Eye (tissue), 1 donor: ENCODE measurements at places on chromosomes 4 and X.

DNA sequence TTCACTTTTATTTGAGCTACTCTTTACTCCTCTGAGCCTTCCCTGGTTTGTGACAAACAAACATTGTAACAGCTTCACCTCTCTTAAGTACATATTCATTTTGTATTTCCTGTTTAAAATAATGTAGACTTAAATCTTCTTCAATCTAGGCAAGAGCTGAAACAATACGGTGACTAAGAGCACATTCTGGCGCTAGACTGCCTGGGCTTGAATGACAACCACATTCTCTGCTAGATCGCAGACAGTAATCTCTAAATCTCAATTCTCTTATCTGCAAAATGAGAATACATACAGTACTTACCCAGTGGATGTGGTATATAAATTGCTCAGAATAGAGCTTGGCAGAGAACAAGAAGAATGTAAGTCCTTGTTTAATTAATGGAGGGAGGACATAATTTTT lies 144.8 kb downstream of the ARAP2 start:
- DNase-seq: no peak

- DNase-seq: no peak
Measured at GRCh38 chr4:123073650-123074049, 151.3 kb upstream of the NUDT6 start.

GRCh38 chrX:45889471-45889870 lies 655.8 kb downstream of the ZNF674 start:
- DNase-seq: no peak

DNA sequence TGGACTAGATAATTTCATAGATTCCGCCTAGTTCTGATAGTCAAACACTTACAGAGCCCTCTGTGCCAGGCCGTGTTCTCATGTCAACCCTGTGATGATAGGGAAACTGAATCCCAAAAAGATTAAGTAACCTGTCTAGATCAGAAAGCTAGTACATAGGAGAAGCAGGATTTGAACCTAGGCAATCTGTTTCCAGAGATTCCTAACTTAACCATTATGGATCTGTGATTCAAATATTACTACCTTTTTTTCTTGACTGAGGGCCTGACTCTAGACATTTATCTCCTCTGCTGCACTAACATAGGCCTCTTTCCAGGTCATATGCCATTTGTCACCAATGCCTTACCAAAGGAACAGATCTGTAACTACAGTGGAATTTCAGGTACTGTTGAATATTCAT lies 1.5 kb downstream of the ALAS2 start:
- no peak for DNase-seq

- DNase-seq: no peak
Measured at GRCh38 chr4:151797131-151797530, 36.3 kb upstream of the GATB start.

DNA sequence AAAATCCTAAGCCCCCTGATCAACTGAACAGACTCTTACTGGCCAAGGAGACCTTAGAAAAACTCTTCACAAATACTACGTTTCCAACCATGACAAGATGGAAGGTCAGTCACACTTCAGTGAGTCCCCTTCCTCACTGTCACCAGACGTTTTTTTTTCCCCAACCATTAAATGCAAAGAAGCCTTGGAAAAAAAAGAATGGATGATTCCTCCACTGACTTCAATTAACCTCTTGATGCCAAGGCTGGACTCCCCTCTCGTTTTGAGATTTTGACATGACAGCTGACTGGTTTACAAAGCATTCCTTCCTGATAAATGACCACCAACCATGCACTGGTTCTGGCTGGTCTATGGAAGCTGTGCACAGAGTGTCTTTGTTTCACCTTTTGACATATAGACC lies 73.2 kb downstream of the SLC34A2 start:
- DNase-seq: no peak

DNA sequence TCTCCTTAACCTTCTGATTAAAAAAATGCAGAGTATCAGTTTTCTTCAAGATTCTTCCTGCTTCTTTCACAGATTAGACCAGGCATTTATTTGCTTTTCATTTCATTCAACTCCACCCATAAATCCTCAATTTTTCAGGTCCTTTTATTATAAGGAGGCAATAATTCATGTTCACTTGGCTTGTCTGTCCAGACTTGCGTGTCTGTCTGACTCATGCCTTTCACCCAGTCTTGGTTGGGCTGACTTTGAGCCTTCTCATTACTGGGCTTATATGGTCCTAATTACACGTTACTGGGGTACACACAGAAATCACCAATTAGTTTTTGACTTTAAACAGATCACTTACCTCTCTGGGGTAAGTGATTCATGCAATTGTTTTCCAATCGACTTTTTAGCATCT lies 48.8 kb upstream of the GALNT7 start:
- DNase-seq: no peak

DNA sequence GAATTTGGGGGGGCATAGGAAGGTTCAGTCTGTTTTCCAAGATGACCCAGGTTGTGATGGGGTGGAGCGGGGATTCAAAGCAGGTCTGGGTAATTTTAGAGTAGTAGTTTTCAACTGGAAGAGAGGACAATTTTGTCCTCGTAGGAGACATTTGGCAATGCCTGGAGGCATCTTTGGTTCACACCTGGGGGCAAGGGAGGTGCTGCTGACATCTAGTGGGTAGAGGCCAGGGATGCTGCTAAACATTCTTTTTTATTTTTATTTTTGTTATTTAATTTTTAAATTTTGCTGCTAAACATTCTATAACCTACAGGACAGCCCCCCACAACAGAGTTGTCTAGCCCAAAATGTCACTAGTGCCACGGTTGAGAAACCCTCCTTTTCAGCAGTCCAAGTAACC lies 1.9 kb downstream of the RAB9A start:
- no peak for DNase-seq

GRCh38 chr4:54001668-54002365 lies 62.6 kb downstream of the CHIC2 start:
- DNase-seq: peak; percentile 29

- DNase-seq: no peak
Measured at GRCh38 chrX:73068467-73069364, 10.6 kb downstream of the PABPC1L2A start.

- no peak for DNase-seq
Measured at GRCh38 chrX:39125834-39126233, 324.6 kb downstream of the MID1IP1 start.

DNA sequence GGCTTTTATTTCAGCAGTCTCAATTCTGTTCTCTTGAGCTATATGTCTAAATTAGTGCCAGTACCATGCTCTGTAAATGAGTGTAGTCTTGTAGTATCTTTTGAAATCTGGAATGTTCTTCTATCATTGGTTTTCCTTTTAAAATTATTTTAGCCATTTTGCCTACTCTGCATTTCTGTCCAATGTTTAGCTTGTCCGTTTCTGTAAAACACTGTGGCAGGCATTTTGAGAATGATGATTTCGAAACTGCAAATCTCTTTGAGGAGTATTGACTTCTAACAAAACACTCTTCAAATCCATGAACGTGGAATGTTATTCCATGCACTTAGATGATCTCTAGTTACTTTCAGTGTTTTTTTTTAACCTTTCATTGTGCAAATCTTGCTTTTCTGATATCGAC lies 28.3 kb upstream of the PPP4R3C start:
- no peak for DNase-seq

DNA sequence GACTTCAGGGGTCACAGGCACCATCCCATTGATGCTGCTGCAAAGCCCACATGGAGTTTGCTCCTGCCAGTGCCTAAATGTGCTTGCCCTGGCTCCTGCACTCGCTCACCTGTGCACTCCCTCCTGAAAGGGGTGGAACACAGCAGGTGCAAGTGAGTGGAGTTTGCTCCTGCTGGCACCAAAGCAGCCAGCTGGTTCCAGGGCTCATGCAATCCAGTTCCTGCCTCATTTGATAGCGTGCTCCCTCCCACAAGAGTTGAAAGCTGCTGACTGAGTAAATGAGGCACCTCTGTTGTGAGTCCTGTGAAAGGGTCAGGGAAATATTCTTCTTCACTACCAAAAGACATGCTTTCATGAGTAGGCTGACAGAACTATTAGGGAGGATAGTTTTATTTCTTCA lies 30.5 kb downstream of the CXCL8 start:
- no peak for DNase-seq

DNA sequence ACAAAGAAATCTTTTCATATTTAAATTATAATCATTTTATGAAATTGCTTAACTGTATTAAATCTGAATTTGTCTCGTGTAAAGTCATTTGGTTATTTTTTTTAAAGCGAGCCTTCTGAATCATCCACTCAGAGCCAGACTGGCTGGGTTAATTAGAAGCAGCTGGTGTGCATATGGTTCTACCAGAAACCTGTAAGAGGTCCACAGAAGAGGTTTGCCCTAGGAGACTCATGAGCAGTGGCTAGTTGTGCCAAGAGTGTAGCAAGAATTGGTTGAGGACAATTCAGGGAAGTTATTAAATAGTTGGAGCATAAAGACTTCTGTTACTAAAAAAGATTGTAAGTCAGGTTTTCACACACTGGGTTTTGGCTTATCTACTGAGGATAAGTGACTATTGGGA lies 267.4 kb downstream of the IL1RAPL2 start:
- DNase-seq: no peak

DNA sequence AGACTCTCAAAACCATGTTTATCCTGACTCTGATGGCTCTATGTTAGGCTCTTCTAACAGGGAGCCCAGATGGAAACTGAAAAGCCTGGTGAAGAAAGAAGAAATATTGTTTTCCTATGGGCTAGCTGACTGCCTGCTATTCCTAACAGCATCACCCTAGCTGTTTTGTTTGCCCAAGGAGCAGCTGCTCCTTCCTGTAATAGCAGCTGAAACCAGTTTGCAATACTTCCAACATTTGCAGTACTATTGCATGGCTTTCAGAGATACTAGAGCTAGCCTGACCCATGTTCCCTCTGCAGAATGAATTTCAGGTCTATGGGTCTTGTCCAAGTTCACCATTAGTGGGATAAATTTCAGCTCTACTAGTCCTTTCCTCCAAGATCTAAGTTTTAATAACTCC lies 495.2 kb downstream of the INPP4B start:
- no peak for DNase-seq

DNA sequence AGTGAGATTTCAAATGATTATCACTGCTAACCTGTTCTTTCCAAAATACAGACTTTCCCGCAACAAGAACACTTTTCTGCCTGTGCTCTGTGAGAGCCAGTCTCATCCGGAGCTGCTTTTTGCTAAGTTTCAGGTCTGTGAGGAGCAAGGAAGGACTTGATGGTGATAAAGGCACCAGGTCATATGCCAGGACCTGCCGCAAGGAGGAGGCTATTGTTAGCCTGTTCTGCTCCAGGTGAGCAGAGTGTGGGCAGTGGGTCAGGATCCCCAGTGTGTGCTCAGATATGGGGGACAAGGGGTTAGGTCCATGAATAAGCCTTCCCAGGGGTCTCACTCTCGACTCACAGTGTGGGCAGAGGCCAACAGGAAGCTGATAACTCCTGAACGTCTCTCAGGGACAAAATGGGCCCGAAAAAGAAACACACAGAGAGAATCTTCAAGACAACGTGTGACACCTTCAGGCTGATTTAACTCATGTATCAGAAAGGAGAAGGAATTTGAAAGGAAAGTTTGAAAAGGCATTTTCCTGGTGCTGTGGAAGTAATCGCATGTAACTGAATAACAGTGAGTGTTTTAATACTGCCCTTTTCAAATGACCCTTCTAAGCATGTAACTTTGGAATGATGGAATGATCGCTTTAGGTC lies 57.7 kb upstream of the PDLIM3 start:
- DNase-seq: no peak

DNA sequence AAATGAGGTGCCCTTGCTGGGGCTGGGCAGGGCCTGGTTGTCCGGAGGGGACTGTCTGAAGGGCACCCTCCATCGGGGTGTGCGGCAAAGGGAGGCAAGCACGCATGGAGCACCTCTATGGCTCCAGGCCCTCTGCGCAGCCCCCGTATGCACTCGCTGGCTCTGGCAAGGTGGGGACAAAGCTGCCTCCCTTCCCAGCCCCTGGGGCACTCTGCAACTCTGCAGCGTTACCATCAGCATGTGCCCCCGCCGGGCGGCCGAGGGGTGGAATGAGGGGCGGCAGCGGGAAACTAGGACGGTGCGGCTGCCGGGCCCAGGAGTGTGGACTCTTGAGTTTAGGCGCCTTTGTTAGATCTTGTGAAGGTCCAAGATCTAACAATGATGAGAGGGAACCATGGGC lies 26.4 kb downstream of the TRMT44 start:
- no peak for DNase-seq

DNA sequence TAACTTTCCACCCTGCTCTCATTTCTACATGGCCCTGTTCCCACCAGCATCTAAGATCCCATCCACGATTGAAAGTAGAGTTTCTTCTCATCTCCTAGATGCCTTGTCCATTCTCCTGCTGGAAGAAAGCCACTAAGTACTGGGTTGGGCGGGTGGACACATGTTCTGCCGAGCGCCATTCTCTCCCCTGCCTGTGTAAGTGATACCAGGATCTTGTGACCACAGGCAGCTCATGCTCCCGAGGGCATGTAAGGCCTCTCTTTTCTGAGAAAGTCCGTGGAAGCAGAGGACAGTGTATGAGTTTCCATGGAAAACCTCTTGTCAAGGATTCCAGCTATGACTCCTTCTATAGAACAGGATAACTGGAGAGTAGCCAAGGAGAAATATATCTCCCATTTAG lies 3.3 kb upstream of the SLC25A4 start:
- no peak for DNase-seq

GRCh38 chr4:182107931-182108330 lies 135.3 kb upstream of the TENM3 start:
- DNase-seq: no peak

DNA sequence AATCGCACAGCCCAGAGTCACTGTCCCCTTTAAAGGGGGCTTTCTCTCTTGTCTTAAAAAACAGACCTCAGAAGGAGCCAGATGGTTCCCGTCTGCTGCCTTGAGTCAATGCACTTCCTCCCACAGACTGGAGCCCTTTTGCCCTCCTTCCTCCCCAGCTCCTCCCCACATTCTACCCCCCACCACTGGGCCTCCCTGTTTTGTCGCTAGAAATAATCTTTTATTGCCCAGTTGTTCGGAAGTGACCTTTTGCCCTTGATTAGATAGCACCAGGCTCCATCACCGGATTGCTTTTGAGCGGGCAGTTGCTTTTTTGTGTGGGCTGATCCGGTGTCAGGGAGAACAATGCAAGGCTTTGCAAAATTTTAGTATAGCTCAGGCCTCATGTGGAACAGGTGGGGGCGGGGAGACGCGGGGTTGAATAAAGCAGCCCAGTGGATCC lies 47.7 kb downstream of the SPRY1 start:
- peak; percentile 92 for DNase-seq

- no peak for DNase-seq
Measured at GRCh38 chrX:39502486-39502885, 595.3 kb downstream of the BCOR start.

- DNase-seq: no peak
Measured at GRCh38 chrX:48511560-48511959, 2.8 kb downstream of the PORCN start.

- no peak for DNase-seq
Measured at GRCh38 chrX:148298737-148299136, 201.7 kb upstream of the AFF2 start.

DNA sequence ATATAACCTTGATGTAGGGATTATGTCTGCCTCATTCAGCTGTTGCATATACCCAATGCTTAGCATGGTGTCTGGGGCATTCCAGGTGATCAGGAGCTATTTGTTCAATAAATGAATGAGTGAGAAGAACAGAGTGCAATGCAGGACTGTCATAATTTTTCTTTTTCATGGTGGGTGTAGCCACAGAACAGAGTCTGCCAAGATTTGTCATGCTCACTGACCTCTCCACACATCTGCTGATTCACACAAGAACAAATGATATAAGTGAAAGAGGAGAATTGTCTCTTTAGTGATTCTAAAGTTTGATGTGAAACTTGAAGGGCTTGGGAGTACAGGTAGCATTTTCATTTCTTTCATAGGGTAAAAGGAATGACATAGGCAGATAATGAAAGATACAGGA lies 64.4 kb upstream of the TEX13D start:
- no peak for DNase-seq

- DNase-seq: no peak
Measured at GRCh38 chrX:72584163-72584562, 11.5 kb upstream of the HDAC8 start.
